ENCODE measurements at places on chromosomes 2 and 18.

DNA sequence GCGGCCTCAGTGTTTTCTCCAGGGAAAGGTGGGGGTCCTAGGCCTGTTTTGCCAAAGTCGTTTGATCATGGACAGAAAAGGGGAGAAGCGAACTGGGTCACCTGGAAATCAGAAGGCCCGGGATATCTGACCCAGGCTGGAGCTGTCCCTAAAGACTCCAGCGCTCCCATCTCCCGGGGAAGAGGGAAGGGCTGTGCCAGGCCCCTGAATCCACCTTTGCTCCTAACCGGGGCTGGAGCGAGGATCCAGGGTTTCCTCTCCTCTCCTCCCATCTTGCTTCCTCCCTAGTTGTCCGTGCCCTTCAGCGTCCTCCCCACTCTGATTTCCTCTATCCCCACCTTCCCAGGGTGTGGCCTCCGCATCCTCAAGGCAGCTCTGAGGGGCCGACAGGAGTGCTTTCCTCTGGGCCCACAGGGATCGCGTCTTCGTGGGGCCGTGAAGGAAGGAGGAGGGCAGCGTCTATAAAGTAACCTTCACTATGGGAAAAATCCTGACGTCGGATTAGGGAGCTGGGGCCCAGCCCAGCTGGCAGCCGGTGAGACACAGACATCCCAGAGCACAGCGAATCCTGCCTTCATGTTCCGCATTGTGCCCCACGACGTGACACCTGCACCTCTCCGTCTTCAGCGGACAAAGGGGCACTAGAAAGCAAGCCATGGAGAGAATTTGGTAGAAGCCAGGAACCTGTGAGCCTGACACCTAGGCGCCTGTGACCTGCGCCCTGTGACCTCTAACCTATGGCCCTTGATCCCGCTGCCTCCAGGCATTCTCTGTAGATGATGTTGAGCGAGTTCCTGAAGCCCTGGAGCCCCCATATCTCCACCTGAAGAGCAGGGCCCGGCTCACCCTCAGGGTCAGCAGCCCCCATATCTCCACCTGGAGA is 212.7 kb upstream of the SALL3 start:
- DNase-seq: no peak

DNA sequence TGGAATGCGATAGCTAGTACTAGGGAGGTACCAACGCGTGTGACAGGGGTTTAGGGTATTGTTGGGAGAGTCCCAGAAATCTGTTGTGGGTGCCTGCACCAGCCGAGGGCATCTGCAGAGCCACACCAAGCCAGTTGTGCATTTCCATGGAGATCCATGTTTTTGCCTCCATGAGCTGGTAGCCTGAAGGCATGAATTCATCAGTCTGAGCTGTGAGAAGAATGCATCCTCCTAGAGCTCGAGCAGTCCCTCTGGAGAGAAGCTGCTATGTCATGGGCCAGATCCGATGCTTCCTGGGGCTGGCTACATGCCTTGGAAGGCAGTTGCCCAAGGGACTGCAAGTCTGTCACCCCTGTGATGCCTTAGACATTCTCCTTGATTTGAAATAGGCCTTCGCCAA is 57.9 kb downstream of the LIPG start:
- no peak for DNase-seq

DNA sequence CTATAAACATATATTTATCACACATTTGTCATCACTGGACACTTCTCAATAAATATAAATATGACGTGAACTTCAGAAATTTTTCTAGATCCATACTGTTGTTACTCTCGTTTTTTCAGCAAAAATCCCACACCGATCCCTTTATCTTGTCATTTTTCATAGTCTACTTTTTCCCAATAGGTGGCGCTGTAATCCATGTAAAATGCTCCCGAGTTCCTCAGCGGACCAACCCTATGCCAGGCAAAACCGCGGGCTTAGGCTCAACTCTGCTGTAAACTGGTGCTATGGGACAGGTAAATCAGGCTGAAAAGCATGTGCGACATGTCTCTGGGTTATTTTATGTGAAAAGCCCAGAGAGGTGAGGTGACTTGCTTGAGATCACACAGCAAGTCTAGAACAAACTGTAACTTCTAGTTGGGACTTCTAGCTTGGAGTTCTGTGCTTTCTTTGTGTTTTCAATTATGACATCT is 104.0 kb downstream of the COBLL1 start:
- peak; percentile 65 for DNase-seq

DNA sequence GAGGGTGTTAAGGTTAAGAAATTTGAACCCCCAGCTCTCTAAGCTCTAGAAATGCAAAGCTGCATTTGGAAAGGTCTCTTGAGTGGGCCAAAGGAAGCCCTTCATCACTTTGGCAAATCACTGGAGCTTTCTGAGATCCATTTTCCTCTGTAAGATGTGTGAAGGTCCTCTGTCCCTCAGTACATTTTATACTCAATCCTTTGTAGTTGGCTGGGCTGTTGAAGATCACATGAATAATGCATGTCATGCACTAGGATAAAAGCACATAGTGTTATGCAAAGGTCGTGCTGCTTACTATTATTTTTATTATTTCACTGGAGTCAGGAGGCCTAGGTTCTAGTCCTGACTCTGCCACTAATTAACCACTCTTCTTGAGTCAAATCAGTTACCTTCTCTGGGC is 124.9 kb downstream of the FSHR start:
- no peak for DNase-seq

DNA sequence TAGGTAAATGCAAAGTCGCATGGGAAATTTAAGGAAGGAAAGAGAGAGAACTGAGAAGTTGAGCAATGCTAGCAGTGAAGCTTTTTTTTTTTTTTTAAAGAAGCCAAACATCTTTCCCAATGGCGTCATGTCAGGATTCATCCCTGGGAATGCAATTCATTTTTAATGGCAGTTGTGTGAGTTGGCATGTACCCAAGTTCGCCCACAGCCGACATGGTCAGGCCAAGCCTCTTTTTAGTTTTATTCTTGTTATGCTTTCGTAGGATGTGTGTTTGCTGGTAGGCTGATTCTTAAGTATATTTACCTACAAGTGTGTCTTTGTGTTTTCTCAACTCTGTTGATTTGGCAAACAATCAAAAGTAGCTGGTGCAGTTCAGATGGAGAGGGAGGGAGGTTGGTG is 127.6 kb upstream of the ITGA6 start:
- peak; percentile 79 for DNase-seq

DNA sequence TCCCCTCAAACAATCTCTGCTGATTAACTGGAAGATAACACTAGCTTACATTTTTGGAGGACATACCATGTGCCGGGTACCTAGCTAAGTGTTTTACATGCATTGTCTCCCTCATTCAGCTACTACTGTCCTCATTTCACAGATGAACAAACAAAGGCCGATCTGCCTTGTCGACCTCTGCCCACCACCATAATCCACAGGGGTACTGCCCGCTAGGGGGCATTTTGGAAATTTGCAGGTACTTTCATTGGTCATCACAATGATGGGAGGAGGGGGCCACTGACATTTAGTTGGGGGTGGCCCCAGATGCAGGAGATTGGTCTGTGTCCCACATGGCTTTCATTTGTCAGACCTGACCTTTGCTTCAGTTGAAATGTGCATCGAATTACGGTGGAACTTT is 3.9 kb upstream of the TMEM163 start:
- DNase-seq: no peak

GRCh38 chr2:98091738-98092137 is 4.8 kb downstream of the VWA3B start:
- no peak for DNase-seq

- DNase-seq: no peak
These were observed 102.6 kb downstream of the GBX2 start for GRCh38 chr2:236065314-236066160.

GRCh38 chr2:147348931-147349555 is 495.8 kb upstream of the ACVR2A start:
- no peak for DNase-seq
